ENCODE measurements at places on chromosomes 5 and 9.

- DNase-seq, result no peak
Observed at GRCh38 chr9:23309800-23310199, 516.2 kb downstream of the ELAVL2 start.

- no peak for DNase-seq
Observed at GRCh38 chr5:10366310-10367272, 13.1 kb downstream of the MARCHF6 start.

DNA sequence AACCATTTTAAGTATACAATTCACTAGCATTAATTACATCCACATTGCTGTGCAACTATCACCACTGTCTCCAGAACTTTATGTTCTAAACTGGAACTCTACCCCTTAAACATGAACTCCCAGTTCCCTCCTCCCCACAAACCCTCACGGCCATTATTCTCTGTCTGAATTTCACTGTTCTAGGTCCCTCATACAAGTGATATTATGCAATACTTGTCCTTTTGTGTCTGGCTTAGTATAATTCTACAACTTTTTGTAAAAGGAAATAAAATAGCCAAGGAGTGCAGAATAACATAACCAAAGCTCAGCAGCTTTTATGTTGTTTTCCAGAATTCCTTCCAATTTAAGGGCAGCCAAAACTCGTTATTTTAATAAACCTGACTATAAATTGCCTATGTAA, 53.2 kb downstream of the NAA35 start:
- DNase-seq, result no peak

GRCh38 chr5:139701056-139701741, 53.0 kb downstream of the CXXC5 start:
- no peak for DNase-seq

GRCh38 chr5:169667896-169668674, 31.0 kb downstream of the DOCK2 start:
- no peak for DNase-seq

DNA sequence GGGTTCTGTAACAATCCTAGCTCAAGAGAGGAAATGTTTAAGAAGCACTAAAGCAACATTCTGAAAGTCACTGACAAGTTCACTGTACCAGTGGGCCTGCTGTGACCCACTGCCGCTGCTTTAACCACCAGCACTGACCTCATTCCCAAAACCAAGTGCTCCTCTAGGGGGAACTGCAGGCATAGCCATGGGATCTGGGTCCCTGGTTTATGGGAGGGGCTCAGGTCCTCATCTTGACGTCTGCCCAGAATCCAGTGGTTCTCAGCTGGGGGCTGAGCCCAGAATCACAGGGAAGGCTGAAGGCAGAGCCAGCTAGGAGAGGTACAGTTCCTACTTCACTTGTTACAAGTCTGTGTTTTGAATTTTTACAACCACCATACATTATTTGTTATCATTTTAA, 36.1 kb upstream of the SLC2A8 start:
- no peak for DNase-seq

- DNase-seq, result no peak
Observed at GRCh38 chr9:18149471-18150011, 324.4 kb upstream of the ADAMTSL1 start.

DNA sequence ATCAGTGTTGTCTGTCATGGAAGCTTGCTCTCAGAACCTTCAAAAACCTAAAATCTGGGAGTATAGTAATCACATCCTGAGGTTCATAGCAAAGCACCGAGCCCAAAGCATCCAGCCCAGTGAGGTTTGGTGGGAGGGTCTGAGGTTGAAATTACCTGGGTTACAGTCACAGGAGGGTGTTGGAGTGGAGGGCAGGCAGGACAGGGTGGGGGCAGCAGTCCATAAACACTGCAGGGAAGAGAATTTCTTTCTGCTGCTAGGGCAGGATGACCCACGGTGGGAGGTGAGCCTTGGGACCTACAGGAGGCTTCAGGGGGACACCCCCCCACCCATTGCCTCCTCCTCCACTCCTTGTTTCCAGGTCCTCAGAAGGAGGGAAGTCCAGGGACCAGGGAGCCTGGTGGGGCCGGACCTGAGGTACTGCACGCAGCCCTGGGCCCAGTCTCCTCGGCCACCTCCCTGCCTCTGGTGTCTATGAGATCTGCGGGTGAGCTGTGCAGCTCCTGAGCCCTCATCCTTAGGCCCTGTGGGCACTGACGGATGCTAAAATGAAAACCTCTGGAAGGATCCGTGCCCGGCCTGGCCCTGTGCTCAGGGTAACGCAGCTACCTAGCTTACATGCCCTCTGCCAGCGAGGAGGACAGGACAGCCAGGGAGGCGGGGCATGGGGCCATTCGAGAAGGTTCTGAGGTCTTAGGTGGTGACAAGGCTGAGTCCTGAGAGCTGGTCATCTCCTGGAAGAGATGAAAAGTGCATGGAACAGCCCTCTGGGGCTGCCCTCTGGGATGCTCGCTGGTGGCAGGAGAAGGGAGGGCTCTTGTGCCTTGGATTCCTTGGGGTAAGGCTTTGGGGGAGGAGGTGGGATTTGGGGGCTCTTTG, 1.8 kb upstream of the ADCY2 start:
- DNase-seq, result no peak

All from stimulated activated CD4-positive, alpha-beta T cell treated with anti-CD3 and anti-CD28 coated beads, Interleukin-4, amount 100 ng/mL, for 4 hours (primary cell).